ENCODE measurements at places on chromosomes 13 and 19.

DNA sequence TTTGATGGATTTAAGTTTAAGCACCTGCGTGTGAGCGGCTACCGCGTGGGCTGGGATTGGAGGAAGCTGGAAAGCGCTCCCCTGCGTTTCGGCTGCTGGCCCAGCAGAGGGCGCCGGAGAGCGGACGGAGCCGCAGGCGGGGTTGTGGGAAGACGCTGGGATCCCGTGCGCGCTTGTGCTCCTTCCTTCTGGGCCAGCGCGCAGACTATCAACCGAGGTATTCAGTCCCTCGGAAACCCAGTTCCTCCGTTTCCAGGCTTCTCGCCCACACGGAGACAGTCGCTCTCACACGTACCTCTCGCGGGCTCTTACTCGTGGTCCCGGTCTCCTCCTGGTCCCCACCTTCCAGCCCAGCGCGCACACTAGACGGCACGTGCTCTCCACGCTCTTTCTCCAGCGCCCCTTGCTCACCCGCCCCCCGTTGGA is 28.8 kb downstream of the EPN1 start:
- peak; percentile 29 for DNase-seq

- DNase-seq = no peak
These were observed 711.4 kb downstream of the DIAPH3 start for GRCh38 chr13:59452189-59452890.

- DNase-seq = no peak
These were observed 68.4 kb upstream of the KCTD4 start for GRCh38 chr13:45269204-45269603.

GRCh38 chr13:19267746-19268145 is 86.1 kb upstream of the TUBA3C start:
- no peak for DNase-seq

DNA sequence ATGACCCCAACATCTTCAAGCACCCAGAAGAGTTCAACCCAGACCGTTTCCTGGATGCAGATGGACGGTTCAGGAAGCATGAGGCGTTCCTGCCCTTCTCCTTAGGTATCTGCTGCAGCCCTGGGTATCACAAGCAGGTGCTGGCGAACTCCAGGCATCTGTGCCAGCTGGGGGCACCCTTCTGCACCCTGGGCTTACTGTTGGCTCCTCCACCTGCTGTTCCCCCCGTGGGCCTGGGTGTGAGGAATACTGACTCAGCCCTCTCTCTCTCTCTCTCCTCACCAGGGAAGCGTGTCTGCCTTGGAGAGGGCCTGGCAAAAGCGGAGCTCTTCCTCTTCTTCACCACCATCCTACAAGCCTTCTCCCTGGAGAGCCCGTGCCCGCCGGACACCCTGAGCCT is 13.0 kb downstream of the CYP2S1 start:
- DNase-seq = no peak

DNA sequence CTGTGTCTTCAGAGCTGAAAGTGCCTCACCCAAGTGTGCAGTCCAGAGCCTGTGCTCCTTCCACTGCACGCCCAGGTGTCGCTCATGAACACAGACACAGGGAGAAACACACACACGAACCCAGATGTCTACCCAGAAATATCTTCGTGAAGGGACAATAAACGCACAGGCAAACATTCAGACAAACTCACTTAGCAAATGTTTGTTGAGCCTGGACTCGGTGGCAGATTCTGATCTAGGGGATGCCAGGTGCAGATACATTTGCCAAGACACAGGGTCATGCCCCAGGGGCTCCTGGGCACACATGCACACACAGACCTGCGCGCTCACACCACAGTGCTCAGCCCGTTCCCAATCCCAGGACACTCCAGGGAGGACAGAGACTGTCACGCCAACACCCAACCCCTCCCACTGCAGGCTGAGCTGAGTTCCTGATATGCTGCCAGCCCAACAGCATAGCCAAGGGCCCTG is 31.9 kb downstream of the SCGB2B2 start:
- DNase-seq = no peak

DNA sequence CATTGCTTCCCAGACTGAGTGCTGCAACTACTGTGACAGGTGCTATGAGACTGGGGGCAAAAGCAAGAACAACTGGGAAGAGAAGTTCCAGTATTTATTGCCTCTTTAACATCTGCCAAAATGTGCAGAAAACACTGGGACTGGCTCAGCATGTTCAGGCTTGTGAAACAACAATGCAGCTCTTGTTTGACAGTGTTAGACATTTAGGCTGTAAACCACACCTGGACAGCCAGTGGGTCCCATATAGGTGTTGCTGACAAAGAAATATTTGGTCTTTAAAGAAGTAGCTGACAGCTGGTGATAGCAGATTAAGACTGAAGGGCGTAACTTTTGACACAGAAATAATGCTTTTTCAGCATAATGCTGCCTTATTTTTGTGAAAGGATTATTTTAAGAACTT is 88.1 kb downstream of the STOML3 start:
- no peak for DNase-seq

DNA sequence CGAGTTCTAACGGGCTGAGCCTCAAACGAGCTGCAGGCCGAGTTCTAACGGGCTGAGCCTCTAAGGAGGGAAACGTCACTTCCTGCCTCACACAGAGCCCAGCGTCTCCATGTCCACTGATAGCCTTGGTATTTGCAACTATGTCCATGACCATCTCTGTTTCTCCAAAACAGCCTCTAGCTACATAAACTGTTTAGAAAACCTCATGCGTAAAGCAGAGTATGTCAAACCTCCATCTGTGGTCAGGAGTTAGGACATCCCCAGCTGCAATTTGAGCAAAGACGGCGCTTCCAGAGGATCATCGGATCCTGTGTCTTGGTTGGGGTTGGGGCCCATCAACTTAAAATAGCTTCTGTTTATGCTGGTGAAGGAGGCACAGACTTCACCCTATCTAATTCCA is 20.8 kb downstream of the RASA3 start:
- no peak for DNase-seq

DNA sequence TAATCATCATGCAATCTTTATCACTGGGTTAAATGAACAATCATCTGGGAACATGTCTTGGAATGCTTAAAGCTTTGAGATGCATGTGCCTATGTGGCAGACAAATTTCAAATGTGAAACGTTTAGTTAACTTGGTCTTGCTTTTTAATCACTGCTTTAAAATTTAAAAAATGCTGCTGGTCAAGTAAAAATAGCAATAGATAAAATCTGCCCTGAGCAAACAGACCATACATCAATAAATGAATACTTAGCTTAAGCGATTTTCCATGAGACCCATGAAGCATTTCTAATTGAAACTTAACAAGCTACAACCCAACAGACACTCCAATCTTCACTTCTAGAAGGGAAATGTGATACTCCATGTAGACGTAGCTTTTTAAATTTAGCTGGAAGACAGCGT is 1.9 kb upstream of the KL start:
- no peak for DNase-seq

DNA sequence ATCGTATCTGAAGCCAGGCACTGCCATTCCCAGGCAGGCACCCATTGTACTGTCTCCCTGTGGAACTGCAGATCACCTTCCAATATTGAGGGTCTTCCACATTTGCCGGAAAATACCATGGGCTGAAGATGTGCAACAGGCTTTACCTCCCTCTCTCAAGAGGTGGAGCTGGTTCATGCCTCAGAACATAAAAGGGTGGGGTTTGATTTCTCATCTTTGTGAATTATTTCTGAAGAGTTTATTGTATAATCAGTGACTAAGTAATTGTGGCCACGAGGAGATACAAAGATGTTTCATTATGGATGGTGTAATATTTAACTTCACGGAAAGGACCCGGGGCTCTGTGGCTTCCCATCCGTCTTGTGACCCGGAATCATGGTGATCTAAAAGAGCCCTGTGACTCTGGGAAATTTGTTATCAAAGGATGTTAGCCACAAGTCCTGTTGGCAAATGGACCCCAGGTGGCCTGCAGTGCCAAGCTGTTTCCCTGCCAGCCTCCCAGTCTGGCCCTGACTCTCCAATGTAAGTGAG is 230.5 kb downstream of the LACC1 start:
- DNase-seq = no peak

- peak; percentile 32 for DNase-seq
These were observed 601 bp downstream of the FBXL3 start for GRCh38 chr13:77026255-77026860.

GRCh38 chr13:25927363-25927762 is 124.5 kb downstream of the SHISA2 start:
- no peak for DNase-seq

DNA sequence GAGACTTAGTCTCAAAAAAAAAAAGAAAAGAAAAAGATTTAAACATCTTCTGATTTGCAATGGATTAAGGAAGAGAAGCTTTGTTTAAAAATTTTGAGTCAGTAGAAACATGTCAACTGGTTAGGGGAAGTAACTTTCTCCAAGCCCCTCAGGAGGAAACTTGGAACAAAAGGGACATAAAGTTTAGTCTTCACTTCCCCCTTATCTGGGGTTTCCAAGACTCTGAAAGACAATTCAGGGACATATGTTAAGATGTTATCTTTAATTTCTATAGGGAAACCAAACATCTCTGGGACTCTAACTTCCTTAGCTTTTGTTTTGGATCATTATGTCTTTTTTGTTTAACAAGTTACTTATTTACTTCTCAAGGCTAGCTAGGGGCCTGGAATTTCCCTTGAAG is 20.1 kb upstream of the MRI1 start:
- no peak for DNase-seq

- DNase-seq = peak; percentile 11
These were observed 26.0 kb upstream of the ZNF331 start for GRCh38 chr19:53511933-53512374.

GRCh38 chr13:98740131-98740530 is 12.3 kb downstream of the SLC15A1 start:
- no peak for DNase-seq

- DNase-seq = peak; percentile 4
These were observed 14.7 kb downstream of the DCT start for GRCh38 chr13:94464771-94465170.

DNA sequence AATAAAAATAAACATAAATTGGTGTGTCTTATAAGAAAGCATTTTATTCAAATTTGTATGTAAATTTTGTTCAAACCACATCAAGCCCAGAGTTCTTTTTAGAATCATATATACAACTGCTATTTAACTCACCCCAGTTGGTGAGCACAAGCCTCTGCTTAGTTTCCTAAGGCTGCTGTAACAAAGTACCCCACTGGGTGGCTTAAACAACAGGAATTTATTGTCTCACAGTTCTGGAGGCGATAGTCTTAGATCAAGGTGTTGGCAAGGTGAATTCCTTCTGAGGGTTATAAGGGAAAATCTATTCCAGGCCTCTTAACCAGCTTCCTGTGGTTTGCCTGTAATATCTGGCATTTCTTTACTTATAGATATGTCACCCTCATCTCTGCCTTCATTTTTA is 1133.5 kb downstream of the OLFM4 start:
- DNase-seq = no peak

- no peak for DNase-seq
These were observed 266.6 kb downstream of the KCTD12 start for GRCh38 chr13:76619631-76620030.

- no peak for DNase-seq
These were observed 1617.6 kb upstream of the SLC10A2 start for GRCh38 chr13:104683789-104684188.

DNA sequence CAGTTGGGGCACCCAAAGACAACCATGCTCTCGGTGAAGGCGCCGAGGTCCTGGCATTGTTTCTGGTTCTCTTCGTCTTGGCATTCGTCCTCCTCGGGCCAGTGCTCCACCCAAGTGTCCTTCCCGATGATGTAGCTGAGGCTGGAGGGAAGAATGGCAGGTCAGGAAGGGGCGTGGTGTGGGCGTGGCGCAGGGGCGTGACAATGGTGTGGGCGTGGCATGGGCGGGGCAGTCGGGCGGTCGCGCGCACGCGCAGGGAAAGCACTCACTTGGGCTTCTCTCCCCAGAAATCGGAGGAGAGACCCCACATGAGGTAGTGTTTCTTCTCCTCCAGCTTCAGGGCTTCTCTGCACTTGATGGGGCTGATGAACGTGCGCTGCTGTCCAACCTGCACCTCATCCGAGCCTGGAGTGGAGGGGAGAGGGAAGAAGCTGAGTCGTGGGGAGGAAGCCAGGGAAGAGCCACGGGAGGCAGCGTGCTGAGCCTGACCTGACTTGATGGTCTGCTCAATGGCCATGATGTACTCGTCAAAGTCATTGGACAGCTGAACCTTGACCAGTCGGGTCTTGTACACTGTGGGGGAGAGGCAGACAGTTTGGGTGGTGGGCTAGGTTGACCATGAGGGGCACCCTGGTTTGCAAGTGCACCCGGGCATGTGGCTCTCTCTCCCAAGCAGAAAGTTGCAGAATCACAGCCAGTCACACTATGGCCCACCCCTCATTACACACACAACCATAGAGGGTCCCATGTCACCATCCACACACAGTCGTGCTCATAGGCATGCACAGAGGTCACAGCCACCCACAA is 8.1 kb upstream of the TNFSF14 start:
- no peak for DNase-seq

DNA sequence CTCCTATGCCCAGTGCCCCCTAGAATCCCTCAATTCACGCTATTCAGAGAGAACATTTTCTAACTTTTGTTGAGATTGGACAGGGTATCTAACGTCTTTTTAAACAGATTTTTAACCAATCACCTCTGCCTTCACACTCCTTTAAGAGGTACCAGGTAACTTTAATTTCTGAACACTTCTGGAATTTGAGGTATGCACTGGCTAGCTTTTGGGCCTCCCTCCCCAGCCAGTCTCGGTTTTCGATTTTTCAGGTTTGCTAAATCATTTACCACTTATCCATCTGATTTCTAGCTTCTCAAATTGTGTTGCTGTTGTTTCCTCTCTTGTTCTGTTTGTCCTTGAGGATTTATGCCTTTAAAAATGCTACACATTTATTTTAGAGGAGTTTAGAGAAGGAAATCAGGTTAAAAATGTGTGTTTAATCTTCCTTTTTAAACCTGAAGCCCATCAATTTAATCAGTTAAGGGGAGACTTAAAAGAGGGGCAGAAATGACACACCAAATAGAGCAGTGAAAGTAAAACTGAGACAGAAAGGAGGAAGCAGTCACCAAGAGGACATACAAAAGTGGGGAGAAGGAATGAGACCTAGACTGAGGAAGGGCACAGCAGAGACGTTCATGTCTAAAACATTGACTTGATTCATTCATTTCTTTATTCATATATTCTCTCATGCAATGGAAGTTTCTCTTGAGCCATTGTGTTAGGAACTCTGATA is 139.6 kb upstream of the HTR2A start:
- DNase-seq = no peak

GRCh38 chr19:704447-704741 is 4.3 kb upstream of the PALM start:
- no peak for DNase-seq

All from stimulated activated CD4-positive, alpha-beta T cell treated with anti-CD3 and anti-CD28 coated beads, Interleukin-1b, Interleukin-23, amount 100 ng/mL, for 1 hour (primary cell).